Umbilical cord (tissue), 2 donors: ENCODE measurements at places on chromosomes 11 and 22. TPM values are rescaled to one million over a fixed set of nuclear protein-coding genes. Genes with fewer than 3 reads are reported as not detected.
A peak's percentile ranks its signal among the peaks of the same experiment; 100 is the strongest.

DNA sequence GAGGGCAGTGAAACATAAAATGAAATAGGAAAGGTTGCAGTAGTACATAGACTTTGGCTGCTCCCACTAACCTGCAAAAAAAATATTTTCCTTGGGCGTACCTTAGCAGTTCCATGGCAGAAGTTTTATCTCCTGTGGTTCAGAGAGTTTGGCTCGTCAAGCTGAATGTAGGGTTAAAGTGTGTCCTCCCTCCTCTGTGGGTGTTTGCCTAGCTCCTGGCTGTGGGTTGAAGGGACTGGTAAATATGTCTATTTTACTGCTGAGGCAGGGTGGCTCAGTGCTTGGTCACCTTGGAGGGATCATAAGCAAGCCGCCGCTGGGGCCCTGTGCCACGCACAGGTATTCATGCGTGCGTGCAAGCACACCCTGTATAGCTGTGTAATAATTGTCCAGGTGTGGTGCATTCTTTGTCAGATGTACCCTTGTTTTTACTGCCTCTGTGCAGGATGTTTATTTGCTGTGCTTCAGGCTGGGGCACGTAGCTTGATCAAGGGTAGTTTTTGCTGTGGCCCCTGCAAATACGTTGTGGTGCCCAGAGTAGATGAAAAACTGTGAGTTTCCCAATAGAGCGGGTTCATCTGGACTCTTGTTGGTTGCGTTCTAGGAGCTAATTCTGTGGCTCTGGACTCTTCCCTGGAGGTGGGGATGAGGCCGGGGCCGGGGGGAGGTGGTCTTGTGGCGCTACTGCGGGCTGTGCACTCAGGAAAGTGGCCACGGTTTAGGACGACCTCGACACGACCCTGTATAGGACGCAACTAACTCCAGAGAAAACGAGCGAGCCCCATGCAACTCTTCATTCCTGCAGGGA lies 732 bp upstream of the SORL1 start:
- DNase-seq, result no peak

DNA sequence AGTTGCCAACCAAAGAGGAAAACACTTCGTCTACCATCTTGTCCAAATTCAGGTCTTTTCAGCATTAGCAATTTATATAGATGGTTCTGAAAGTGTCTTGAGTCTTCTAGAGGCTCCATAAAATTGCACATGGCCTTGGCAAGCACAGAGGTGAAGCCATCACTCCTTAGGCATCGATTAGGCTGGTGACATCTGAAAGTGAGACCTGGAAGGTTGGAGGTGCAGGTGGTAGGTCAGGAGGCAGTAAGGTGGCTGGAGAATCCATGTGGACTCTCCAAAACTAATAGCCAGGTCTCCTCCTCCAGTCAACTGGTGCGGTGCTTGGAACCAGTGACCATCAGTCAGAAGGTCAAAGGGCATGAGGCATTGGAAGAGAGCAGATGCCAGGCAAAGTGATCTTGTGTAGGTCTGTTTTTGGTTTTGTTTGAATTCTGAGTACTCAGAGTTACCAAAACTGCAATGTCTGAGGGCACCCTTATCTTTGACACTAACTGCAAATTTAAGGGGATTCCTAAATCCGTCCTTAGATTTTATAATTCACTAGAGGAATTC lies 6.6 kb upstream of the APOL2 start:
- DNase-seq, result no peak

- peak; percentile 47 for DNase-seq
Observed at GRCh38 chr11:77147668-77148321, 19.7 kb downstream of the MYO7A start.

- no peak for DNase-seq
Observed at GRCh38 chr11:116613206-116613875, 159.4 kb downstream of the BUD13 start.

DNA sequence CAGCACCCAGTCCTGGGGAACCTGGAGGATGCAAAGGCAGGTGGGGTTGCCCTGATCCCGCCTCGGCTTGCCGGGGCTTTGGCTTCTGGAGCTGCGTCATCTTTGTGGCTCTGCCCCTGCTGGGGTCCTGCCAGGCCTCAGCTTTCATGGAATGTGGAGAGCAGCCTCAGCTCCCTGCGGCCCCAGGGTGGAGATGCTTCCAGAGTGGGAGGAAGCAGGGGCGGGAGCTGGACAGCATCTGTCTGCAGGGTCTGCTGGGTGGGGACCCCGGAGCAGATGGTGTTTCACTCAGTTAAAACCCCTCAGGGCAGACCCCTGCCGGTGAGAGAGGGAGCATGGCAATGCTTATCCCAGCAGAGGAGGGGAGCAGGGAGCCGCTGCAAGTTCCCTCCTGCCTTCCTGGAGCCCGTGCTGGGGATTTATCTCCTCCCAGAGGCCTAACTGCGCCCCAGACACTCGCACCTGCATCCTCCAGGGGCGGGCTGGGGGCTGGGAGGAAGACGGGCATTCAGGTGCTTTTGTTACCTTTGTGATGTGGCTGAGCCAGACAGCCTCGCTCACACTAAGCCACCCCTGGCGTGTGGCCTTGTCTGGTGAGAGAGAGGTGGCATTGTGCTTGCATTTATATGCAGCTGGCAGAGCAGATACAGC lies 15.7 kb downstream of the GRIK4 start:
- peak; percentile 88 for DNase-seq

Gene ACRV1
- 2.2 TPM for total RNA-seq

Gene CTTN
- total RNA-seq, result 155 TPM

Gene PGR
- total RNA-seq, result 14.0 TPM

Gene RAB38
- 27.7 TPM for total RNA-seq

Gene OR5P2
- total RNA-seq, result not detected

Gene BUD13
- 16.1 TPM for total RNA-seq
